Activated T-cell treated with anti-CD3 and anti-CD28 coated beads, Interleukin-2, amount 50 U/mL, for 4 hours (primary cell): ENCODE measurements at places on chromosomes 2 and 18. TPM values are rescaled to one million over a fixed set of nuclear protein-coding genes. Genes with fewer than 3 reads are reported as not detected.

Gene PDE11A
- total RNA-seq, result not detected

Gene CCDC121
- total RNA-seq, result 0.25 TPM

Gene NDUFV2
- total RNA-seq, result 279 TPM

Gene GALR1
- total RNA-seq, result not detected

Gene KCNIP3
- not detected for total RNA-seq

Gene DNMT3A
- 89.2 TPM for total RNA-seq

Gene DQX1
- total RNA-seq, result 0.30 TPM

Gene RNF125
- 16.8 TPM for total RNA-seq

Gene PSMA8
- total RNA-seq, result 0.87 TPM

Gene LRRC30
- total RNA-seq, result not detected

Gene IL18R1
- total RNA-seq, result 15.7 TPM

Gene NLRC4
- not detected for total RNA-seq

Gene PLEK
- 7.8 TPM for total RNA-seq

Gene ANKRD30B
- not detected for total RNA-seq

Gene FOXI3
- total RNA-seq, result not detected

Gene PROM2
- 0.53 TPM for total RNA-seq

Gene QPCT
- 5.5 TPM for total RNA-seq

Gene FAM110C
- 0.40 TPM for total RNA-seq

Gene CREG2
- not detected for total RNA-seq

Gene REG1A
- 7.6 TPM for total RNA-seq

Gene ARHGAP15
- 25.6 TPM for total RNA-seq

Gene C2orf66
- not detected for total RNA-seq

Gene INPP5D
- 35.5 TPM for total RNA-seq

Gene GKN2
- total RNA-seq, result not detected

Gene SLC14A1
- total RNA-seq, result not detected

Gene EPHA4
- total RNA-seq, result 2.2 TPM

Gene CLK1
- 90.1 TPM for total RNA-seq

Gene POTEJ
- not detected for total RNA-seq

Gene SYT4
- not detected for total RNA-seq

Gene GATA6
- 0.08 TPM for total RNA-seq

Gene RTP5
- 0.13 TPM for total RNA-seq

Gene MAL
- 6.1 TPM for total RNA-seq

Gene SCN9A
- not detected for total RNA-seq

Gene ASB3
- total RNA-seq, result 12.8 TPM

Gene TEKT4
- not detected for total RNA-seq

Gene CCDC74B
- 0.43 TPM for total RNA-seq

Gene PLA2R1
- 0.05 TPM for total RNA-seq

Gene CYP27C1
- not detected for total RNA-seq

Gene MYO5B
- 0.13 TPM for total RNA-seq

Gene PAIP2B
- total RNA-seq, result 1.1 TPM

Gene CABYR
- not detected for total RNA-seq

Gene RBM45
- total RNA-seq, result 14.9 TPM

Gene MC4R
- not detected for total RNA-seq

Gene CNGA3
- total RNA-seq, result not detected

Gene SERPINB13
- not detected for total RNA-seq

Gene MRPL44
- 44.1 TPM for total RNA-seq

Gene MEP1B
- total RNA-seq, result not detected

Gene SGPP2
- total RNA-seq, result 7.2 TPM

Gene LCT
- 0.21 TPM for total RNA-seq

Gene CHRNG
- total RNA-seq, result not detected

Gene E2F6
- total RNA-seq, result 23.7 TPM

Gene TNFRSF11A
- 1.3 TPM for total RNA-seq

Gene DSG1
- total RNA-seq, result not detected

Gene IL1RN
- 2.5 TPM for total RNA-seq

Gene SERPINB10
- total RNA-seq, result not detected

Gene DHRS9
- total RNA-seq, result 3.9 TPM

Gene KIAA2012
- not detected for total RNA-seq

Gene SLC5A7
- total RNA-seq, result not detected
